Activated T-helper 1 cell treated with anti-CD3 and anti-CD28 coated beads, Interleukin-12 subunit alpha, Interleukin-12 subunit beta, Interleukin-2, Interleukin-4 antibody, amounts not matched to agents 30 ng/mL and 10 ng/mL and 1 ng/mL, durations not matched to agents 14 hours and 24 hours and 36 hours (primary cell): ENCODE measurements at places on chromosomes 13 and 19. TPM values are rescaled to one million over a fixed set of nuclear protein-coding genes. Genes with fewer than 3 reads are reported as not detected.

ADGRE1 gene
- 4.6 and 5.5 TPM in 2 replicates for total RNA-seq

RPL18 gene
- total RNA-seq, result 1,774 and 1,780 TPM in 2 replicates

C19orf38 gene
- total RNA-seq, result 4.0 and 5.6 TPM in 2 replicates

CD70 gene
- total RNA-seq, result 55.4 and 61.6 TPM in 2 replicates

PROZ gene
- total RNA-seq, result not detected in 2 replicates

TMEM147 gene
- total RNA-seq, result 122 and 123 TPM in 2 replicates

CBY2 gene
- total RNA-seq, result not detected in 2 replicates

GRAMD1A gene
- total RNA-seq, result 176 and 189 TPM in 2 replicates

FXYD1 gene
- total RNA-seq, result not detected in 2 replicates

PSMC4 gene
- total RNA-seq, result 189 and 190 TPM in 2 replicates

CYP4F8 gene
- not detected in 2 replicates for total RNA-seq

SIGLEC12 gene
- total RNA-seq, result 0.52 and 0.54 TPM in 2 replicates

PNMA8A gene
- not detected in 2 replicates for total RNA-seq

SIGLECL1 gene
- not detected in 2 replicates for total RNA-seq

LAIR2 gene
- 45.7 and 49.1 TPM in 2 replicates for total RNA-seq

TRAPPC6A gene
- total RNA-seq, result 18.4 and 22.8 TPM in 2 replicates

MAST3 gene
- 16.5 and 17.6 TPM in 2 replicates for total RNA-seq

CLEC4M gene
- total RNA-seq, result not detected in 2 replicates

TMPRSS9 gene
- total RNA-seq, result not detected in 2 replicates

EDNRB gene
- total RNA-seq, result not detected in 2 replicates

KLK4 gene
- not detected in 2 replicates for total RNA-seq

ZNF93 gene
- total RNA-seq, result 6.8 and 7.2 TPM in 2 replicates

TEX101 gene
- total RNA-seq, result not detected in 2 replicates

CYP4F3 gene
- not detected in 2 replicates for total RNA-seq
